GM03348 (cell line): ENCODE measurements at places on chromosomes 6 and 20.

DNA sequence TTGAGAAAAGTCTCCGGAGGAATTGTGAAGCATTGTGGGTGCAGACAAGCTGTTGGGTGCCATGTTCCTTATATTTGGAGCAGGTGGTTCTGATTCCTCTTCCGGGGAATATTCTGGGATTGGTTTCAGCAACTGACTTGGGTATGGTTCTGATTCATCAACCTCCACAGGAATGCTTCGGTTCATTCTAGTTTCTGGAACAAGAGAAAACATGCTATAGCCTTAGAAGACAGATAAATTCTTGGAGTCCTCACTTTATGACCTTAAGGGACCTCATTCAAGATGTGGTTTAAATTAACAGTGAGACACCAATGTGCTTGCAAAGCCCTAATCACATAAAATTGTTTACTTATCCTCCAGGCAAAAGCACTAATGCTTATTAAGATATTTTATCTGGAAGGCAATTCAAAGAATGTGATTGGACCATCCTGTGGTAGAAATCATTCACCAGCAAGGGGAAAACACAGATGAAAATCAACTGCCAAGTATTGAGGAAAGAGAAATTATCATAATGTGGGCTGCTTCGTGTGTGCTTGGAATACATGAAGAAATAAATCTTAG is 13.7 kb downstream of the TRAF3IP2 start:
- peak; percentile 60 for DNase-seq

GRCh38 chr20:54172856-54173652 is 732 bp downstream of the CYP24A1 start:
- DNase-seq: peak; percentile 9

GRCh38 chr6:49606721-49607390 is 29.8 kb downstream of the RHAG start:
- peak; percentile 80 for DNase-seq

GRCh38 chr6:136921936-136922684 is at the start of gene SLC35D3:
Gene SLC35D3 (plus strand): TSS chr6:136922301. CDS start chr6:136922429, 128 bp downstream.
- peak; percentile 52 for DNase-seq

DNA sequence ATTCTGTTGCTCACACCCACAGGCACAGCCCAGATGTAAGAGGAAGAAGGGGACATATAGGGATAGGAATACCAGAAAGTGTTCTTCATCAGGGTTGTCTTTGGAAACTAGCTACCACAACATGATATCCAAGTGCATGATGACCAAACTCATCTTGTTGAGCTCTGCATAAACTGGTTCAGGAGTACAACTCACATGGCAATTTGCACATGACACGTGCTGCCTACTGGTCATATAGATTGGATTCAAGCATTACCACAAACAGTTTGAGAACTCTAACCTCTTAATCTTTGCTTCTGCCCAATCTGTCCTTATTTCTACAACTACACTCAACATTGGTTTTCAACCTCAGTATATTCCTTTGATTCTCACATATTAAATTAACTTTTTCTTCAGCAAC is 184.7 kb upstream of the PCSK2 start:
- DNase-seq: no peak

- DNase-seq: no peak
Observed at GRCh38 chr6:30163090-30163917, at the start of gene TRIM15. Gene TRIM15 (plus strand): TSS chr6:30163546. CDS start chr6:30163685, 139 bp downstream.

GRCh38 chr6:126923807-126924206 is 194.7 kb upstream of the RSPO3 start:
- no peak for DNase-seq

GRCh38 chr6:141212296-141212695 is 920.4 kb upstream of the GJE1 start:
- DNase-seq: no peak

GRCh38 chr6:98686008-98686601 is 148.3 kb upstream of the POU3F2 start:
- DNase-seq: no peak

DNA sequence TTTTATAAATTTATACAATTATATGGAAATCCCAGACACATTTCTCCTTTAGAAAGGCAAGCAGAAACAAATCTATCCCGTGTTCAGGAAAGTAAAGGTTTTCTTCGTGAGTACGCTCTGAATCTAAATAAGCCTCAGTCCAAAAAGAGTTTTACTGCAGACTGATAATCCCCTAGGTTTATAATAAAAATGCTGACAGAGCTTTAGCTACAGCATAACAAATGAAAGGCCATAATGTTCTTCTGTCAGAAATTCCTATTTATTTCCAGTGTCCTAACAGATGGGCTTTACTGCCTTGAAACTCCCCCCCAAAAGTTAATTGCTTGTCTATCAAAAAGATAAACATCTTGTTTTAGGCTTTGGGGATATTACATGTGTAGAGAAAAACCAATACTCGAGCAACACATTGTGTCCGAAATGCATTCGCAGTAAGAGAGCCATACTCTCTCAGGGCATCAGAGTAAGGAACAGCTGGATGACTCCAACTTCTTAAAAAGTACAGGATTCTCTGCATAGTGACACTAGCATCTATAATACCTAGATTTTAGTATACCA is 109.0 kb downstream of the PRKN start:
- no peak for DNase-seq
